ENCODE measurements at places on chromosomes 6 and 20.

DNA sequence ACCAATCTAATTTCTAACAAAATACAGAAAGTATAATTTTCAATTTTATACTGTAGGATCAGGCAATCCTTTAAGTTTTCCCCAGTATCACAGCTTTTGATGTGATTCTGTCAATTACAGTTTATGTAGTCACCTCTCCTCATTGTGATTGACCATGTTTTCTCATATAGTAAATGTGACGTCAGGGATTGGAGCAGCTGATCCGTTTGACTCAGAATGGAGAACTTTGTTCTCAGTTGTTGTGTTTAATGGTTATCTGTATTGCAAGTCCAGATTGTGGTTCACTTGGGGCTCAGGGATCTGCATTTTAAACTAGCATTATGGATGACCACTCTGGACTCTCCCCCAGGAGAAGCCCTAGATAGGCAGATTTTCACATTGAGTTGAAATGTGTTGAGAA is 90.6 kb downstream of the DNAH8 start:
- no peak for DNase-seq

- no peak for DNase-seq
Measured at GRCh38 chr6:12911427-12911826, 194.9 kb downstream of the PHACTR1 start.

DNA sequence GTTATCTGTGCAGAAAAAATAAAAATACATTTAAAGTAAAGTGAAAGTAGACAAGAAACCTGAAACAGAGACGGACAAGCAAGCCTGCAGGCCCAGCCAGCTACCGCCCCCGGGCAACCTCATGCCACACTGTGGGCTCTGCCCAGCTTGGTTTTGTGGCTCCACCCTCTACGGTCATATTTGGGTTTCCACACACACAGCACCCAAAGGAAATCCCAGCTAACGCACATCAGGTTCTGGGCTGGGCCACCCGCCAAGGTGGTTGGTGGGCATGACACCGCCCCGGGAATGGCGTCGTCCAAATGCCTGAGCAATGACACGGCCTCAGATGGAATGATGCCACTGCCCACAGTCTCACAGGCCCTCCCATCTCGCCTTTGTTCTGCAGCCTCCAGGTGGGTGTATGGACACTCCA is 22.9 kb downstream of the FAM110A start:
- DNase-seq = no peak

- no peak for DNase-seq
Measured at GRCh38 chr6:125947615-125948014, 9.0 kb upstream of the HINT3 start.

DNA sequence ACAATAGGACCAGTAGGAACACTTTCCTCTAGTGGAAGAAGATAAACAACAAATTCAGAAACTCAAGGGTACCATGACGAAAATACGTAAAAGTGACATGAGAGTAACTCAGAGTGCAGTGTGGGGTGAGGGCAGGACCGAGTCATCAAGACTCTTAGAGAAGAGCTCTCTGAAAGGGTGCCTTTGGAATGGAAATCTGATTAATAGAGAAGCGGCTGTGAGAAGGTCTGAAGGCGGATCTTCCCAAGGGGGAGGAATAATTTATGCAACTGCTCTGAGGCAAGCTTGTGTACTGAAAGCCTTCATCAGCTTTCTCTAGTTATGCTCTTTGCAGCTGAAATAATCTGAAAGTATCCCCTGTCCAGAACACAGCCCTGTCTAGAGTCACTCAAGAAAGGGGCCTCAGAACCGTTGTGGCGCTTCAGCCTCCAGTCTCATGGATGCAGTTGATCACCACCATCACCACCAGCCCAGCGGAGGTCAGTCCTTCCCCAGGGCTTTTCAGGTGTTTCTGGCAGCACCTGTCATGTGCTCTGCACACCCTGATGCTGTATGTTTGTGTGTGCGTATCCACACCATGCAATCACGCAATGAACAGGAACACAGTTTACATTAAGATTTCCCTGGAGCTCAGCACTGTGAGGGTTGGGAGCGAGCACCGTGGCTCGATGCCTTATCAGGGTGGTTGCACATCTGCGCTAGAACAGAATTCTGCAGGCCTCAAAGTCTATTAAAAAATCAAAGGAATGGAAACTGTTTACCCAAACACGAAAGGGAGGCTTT is 396.5 kb downstream of the SMOC2 start:
- no peak for DNase-seq

DNA sequence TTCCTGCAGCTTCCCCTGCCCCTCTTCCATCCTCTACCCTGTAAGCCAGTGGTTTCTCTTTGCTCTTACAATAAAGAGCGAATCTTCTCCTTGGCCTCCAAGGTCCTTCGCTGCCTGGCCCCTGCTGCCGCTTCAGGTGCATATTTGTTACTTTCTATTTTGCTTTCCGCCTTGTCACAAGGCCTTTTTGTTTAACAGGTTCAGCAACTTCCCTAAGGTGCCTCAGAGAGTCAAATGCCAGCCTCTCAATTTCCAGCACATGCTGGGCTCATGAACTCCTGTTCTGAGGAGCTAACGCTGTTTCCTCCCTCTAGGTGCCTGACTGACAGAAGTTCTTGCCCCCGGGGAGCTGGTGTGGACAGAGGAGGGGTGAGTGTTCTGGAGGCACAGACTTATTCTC is 42.4 kb upstream of the EPB41L1 start:
- DNase-seq = no peak

DNA sequence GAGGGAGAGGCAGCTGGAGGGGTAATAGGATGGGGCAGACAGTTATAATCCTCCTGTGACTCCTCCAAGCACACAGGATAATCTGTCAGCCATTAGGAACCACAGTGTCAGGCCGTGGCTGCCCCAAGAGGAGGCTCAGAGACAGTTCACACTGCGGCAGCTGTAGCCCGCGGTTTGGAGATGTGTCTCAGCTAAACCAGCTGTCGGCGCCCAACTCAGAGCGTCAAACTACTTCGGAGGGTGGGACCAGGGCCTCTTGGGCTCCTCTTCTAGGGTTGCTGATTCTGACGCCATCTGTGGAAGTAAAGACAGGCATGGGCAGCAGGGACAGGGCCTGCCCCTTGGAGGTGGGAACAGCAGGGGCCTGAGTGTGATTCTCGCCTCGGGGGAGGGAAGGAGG is 309.8 kb downstream of the CDC5L start:
- DNase-seq = no peak

DNA sequence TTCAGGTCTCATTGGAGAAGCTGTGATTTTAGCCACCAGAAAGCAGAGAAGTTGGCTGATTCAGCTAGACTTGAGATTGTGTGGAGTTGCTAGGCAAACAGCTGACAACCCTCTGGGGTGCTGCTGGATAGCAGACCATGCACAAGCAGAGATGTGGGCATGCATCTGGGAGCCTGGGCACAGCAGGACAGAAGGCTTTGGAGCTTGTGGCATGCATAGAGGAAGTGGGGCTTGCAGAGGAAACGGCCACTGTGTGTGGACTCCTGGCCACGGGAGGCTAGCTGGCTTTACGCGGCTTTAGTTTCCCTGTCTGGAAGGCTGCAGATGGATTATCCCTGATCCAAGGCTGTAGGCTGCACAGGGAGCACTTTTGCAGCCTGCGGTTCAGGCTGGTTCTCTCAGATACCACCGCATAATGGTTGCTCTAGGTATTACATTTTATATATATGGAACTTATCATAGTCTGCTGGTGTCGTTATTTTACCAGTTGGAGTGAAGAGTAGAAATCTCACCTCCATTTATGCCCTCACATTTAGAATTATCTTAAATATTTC is 10.4 kb downstream of the ZNF831 start:
- DNase-seq = no peak
